ENCODE measurements at places on chromosomes 2 and 18. TPM values are rescaled to one million over a fixed set of nuclear protein-coding genes. Genes with fewer than 3 reads are reported as not detected.

DNA sequence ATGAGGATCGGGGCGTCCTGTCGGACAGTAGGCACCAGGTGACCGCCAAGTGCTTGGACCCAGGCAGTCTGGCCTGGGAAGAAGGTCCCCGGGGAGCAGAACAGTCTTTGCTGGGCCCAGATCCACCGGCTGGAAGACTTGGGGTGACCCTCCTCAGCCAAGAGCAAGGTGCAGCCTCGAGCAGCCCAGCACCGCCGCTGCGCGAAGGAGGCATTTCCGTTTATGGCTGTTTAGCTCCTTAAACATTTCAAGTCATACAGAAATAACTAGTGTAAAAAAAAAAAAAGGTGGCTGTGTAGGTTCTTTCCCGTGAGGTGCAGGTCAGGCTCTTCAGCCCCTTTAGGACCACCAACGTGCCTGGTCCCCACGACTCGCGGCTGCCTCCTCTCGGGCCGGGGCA, 370.2 kb downstream of the CMPK2 start:
- DNase-seq = no peak

- DNase-seq = peak; percentile 57
Measured at GRCh38 chr2:232444409-232445148, 11.4 kb upstream of the ALPI start.

GRCh38 chr2:197883354-197884032, 79.1 kb downstream of the PLCL1 start:
- DNase-seq = no peak

- no peak for DNase-seq
Measured at GRCh38 chr2:69979902-69980807, 18.7 kb upstream of the ASPRV1 start.

GRCh38 chr2:101771227-101771902, 73.9 kb downstream of the MAP4K4 start:
- DNase-seq = no peak

DNA sequence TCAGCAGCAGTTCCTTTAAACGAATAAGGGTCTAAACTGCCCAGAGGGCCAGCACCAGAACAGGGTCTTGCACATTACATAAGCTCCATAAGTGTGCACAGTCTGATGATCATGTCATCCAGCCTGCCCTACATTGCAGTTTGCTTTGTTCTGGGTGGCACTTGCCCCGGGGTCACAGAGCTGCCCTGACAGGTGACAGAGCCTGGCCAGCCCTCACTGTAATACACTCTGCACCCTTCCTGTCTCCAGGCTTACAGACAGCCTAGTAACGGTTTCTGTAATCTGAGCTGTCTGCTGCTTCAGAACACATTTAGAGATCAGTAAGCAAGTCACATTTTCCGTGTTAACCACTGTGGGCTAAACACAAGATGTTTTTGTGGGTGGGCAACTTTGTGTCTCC, 213.3 kb downstream of the FAM210A start:
- DNase-seq = no peak

- no peak for DNase-seq
Measured at GRCh38 chr18:62846313-62846712, 131.0 kb downstream of the PHLPP1 start.

DNA sequence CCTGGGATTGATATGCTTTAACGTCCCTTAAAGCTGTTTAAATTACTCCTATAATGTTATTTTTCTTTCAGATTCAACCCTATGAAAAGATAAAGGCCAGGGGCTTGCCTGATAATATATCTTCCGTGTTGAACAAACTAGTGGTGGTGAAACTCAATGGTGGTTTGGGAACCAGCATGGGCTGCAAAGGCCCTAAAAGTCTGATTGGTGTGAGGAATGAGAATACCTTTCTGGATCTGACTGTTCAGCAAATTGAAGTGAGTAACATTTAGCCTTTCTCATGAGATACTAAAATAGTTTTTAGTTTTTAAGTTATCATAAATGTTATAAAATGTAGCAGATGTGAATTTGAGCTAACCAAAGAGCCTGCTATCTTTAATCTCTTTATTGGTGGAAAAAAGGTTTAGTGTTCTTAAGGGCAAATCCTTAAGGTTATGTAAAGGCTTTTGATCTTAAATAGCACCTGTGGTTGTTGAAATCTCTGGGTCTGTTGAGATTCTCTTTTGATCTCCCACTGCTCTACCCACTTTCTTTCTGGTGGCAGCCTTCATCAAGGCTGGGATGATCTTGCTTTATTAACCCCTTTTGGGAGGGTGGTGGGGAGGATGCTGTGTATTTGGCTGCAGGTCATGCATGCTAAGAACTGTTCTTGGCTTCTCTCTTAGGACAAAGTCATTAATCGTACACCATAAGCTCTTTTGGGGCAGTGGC, 40.9 kb downstream of the UGP2 start:
- DNase-seq = no peak

DNA sequence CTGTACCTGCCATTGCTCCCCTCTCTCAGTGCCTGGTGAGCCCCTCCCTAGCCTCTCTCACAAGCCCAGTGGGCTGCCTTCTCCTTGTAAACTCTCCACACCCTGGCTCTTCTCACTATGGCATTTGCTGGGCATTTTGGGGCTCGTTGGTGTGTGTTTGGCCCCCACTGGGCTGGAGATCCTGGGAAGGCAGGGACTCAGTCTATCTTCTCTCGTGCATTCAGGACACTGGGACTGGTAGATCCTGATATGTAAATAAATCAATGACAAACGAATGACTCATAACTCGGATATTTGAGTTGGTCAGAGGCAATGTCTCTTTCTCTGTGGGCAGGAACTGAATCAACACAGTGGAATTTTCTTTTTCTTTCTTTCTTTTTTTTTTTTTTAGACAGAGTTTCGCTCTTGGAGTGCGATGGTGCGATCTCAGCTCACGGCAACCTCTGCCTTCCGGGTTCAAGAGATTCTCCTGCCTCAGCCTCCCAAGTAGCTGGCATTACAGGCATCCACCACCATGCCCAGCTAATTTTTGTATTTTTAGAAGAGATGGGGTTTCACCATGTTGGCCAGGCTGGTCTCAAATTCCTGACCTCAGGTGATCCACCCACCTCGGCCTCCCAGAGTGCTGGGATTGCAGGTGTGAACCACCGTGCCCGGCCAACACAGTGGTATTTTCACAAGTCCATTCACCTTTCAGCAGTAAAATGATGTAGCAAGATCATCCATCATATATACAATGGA, 144.6 kb upstream of the SPRED2 start:
- DNase-seq = no peak

- DNase-seq = no peak
Measured at GRCh38 chr18:51461956-51462355, 264.5 kb upstream of the MEX3C start.

GRCh38 chr18:54983041-54983686, 23.9 kb upstream of the CCDC68 start:
- no peak for DNase-seq

GRCh38 chr2:134952608-134953007, 34.0 kb downstream of the CCNT2 start:
- no peak for DNase-seq

DNA sequence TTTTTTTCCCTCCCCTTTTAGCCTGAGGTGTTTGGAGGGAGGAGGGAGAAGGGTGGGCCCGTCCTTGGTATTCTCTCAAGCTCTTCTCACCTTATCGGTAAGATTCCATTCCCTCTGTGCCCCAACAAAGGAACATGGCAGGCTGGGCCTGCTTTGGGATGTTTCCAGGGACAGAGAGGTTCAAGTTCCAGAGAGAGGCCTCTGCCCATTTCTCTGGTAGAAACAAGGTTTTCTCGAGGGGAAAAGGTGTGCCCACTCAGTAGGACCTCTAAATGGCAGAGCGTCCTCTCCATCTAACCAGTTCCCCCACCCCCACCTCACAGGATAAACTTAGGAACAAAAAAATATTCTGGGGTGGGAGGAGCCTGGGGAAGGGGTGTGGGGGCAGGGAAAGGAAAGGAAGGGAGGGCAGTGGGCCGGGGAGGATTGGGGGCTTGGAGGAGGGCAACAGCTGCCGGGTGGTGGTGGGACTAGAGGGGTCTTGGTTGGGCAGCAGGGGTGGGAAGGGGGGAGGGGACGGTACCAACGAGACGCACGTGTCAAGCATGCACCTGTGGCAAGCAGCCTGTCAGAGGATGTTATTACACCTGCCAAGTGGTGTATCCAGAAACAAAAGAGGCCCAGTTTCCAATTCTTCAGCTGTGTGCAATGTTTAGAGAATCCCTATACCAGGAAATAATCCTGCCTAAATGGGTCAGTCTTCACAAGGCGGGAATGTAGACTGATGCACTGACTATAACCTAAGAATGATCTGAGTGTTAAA, 2.1 kb downstream of the PCBP1 start:
- peak; percentile 50 for DNase-seq

DNA sequence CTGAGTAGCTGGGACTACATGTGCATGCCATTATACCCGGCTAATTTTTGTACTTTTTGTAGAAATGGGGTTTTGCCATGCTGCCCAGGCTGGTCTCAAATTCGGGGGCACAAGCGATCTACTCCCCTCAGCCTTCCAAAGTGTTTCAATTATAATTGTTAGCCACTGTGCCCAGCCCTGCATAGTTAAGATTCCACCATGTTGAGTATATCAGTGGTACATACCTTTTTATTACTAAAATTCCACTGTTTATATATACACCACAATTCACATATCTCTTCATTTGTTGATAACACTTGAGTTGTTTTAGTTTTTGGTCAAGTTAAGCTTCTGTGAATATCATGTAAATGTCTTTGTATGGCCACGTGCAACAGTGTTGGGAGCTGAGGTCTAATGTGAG, 12.8 kb upstream of the FMNL2 start:
- no peak for DNase-seq

GRCh38 chr18:27793013-27793785, 383.7 kb downstream of the CDH2 start:
- DNase-seq = no peak

GRCh38 chr2:167860082-167860481, 387.3 kb downstream of the STK39 start:
- no peak for DNase-seq

DNA sequence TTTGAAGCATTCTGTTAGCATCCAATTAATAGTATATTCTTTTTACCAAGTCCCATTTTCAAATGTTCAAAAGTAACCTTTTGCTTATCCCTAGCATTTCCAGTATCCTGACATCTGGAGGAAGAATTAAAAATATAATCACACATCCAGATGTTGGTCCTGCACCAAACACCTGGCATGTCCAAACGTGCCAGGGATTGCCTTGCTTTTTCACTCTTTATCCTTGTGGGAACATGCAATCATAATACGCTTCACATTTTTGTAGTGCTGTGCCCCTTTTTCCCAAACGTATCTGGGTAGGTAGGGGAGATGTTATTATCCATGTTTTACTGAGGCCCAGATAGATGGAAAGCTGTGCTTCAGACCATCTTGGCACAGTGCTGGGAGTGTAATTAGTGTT, 133.0 kb downstream of the TPGS2 start:
- no peak for DNase-seq

- peak; percentile 77 for DNase-seq
Measured at GRCh38 chr2:159124441-159124911, 156.0 kb downstream of the TANC1 start.

- DNase-seq = no peak
Measured at GRCh38 chr18:35042389-35043071, 1.3 kb downstream of the MAPRE2 start.

- DNase-seq = no peak
Measured at GRCh38 chr18:10421859-10422258, 32.6 kb upstream of the APCDD1 start.

DNA sequence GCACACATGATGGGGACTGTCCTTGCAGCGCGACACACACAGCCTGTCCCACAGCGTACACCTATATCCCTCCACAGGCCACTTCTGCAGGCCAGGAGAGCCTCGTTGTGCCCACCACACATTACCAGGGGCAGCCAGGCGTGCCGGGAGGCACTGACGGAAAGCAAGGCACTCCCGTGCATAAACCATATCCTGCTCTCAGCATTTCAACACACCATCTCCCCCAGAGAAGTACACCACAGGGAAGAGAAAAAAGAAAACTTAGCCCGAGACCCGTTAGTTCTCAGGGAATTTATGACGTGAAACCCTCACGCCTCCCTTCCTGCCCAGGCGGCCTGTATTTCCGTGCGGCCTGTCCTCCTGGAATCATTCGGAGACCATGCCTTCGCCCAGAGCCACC, 24.6 kb upstream of the SALL3 start:
- no peak for DNase-seq

DNA sequence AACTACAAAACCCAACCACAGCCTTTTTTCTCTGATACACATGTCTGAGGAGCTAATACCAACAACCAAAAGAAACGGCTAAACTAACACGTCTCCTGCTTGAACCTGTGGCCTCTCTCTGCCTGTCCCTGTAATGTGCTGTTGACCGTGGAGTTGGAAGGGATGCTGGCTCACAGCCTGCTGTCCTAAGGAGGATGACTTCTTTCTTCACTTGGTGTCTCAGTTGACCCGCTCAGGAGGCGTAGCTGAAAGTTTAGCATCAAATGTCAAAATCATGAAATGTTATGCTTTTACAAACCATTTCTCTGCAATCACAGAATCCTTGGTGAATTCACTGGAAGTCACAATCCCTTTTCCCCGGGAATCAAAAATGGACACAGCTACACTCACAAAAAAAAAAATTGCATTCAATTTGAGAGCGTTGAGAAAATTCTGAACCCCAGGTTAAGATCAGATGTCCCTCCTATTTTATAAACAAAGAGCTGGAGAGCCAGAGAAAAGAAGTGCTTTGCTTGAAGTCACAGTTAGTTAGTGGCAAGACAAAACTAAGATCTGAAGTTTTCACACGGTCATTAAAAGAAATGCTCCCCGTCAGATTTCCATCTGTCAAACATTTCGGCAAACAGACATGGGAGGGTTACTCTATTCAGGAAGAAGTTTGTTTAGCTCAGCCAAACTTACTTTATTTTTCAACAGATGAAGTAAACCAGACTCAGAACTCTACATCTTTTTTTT, 74.3 kb downstream of the IRS1 start:
- no peak for DNase-seq

CYP27C1 gene
- total RNA-seq = 0.34 TPM

GAL3ST2 gene
- 69.8 TPM for total RNA-seq

REG3A gene
- total RNA-seq = 3.7 TPM

AOX1 gene
- 5.7 TPM for total RNA-seq

MAP3K19 gene
- total RNA-seq = not detected

BOK gene
- total RNA-seq = 14.2 TPM

MYOM1 gene
- total RNA-seq = 9.6 TPM

ZNF892 gene
- 1.8 TPM for total RNA-seq

PFN4 gene
- total RNA-seq = not detected

MSH2 gene
- 10.9 TPM for total RNA-seq

CTIF gene
- 18.5 TPM for total RNA-seq

PCARE gene
- total RNA-seq = not detected
